ENCODE measurements at places on chromosomes 2 and 18.
A peak's percentile ranks its signal among the peaks of the same experiment; 100 is the strongest.

DNA sequence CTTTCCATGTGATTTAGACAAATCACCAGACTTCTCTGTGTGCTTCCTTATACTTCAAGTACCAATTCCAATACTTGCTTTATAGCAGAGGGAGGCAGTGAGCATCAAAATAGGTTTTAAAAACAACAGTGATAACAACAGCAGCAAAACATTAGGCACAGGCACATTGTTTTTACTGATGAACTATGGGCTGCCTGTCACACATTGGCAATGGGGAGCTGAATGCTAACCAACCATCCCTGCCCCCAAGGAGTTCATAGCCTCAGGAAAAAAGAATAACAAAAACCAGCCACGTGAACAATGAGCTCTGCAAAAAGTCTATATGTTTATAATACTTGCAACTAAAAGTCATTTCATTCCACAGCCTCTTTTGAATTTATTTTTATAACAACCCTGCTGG, 287.9 kb upstream of the TRIB2 start:
- DNase-seq: peak; percentile 86

DNA sequence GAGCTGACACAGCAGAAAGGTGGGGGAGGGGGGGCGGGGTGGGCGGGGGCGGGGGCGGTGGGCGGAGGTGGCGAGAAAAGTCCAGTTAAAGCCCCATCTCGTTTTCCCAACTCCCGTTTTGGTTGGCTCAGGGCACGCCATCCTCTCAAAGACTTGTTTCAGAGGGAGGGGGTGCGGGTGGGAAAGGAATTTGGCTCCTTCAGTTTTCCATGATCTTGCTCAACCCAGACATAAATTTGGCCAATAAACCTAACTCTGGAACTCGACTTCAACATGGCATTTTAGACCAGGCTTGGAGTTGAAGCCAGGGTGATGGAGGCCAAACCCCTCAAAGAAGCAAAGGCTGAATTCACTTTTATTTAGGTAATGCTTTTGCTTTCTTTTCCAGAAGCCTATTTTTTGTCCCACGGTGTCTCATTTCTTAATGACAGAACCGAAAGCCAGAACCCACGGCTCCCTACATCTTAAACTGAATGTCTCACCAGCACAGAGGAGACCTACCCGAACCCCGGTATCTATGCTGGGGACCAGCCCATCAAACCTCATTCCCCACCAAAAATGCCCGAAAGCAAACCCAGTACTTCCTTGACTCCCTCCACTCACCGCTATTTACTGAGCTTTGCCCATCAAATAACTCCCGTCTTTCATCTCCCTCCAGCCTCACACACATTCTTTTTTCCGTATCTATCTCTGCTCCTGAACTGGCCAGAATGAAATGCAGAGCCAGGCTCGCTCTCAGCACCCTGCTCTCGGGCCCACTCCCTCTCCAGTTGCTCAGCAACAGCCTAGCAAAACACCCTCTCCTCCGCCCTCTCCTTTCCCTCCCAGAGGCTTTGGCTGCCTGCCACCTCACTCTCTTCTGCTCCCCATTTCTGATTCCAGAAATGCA, 4.3 kb downstream of the IGFBP5 start:
- DNase-seq: peak; percentile 74

DNA sequence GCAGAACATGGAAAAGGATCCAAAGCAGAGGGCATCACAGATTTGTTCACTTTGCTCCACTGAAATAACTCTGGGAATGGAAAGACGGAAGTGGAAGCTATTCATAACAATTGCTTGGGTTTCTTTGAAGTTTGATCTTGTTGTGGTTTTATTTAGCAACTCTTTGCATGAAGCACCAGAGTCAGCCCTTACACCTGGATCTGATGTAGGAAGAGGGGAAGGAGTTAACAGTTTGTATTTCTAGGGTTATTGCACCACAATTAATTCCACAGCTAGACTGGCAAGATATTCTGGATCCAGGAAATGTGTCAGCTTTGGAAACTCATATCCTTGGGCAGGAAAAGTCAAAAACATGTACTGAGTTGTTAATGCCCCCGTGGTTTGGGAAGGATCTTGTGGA, 1143.4 kb downstream of the CNTNAP5 start:
- DNase-seq: no peak

DNA sequence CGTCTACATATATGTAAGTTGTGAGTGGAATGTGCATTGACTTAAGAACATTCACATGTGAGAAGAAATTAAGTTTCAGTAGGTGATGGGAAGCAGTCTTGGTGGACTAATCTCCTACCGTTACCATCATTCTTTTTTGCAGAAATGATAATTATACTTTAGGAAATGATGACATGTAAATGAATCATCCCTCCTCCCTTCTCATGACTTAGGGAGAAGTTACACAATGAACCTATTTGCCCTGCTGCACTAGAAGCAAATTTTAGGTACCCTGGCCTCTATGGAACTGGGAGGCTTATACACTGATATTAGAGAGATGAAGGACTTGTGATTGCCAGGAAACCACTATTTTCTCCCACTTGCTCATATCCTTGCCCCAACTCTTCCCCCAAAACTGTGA, 214.2 kb downstream of the CALCRL start:
- DNase-seq: no peak

- DNase-seq: no peak
Observed at GRCh38 chr2:230075988-230076631, 7.4 kb upstream of the SLC16A14 start.

DNA sequence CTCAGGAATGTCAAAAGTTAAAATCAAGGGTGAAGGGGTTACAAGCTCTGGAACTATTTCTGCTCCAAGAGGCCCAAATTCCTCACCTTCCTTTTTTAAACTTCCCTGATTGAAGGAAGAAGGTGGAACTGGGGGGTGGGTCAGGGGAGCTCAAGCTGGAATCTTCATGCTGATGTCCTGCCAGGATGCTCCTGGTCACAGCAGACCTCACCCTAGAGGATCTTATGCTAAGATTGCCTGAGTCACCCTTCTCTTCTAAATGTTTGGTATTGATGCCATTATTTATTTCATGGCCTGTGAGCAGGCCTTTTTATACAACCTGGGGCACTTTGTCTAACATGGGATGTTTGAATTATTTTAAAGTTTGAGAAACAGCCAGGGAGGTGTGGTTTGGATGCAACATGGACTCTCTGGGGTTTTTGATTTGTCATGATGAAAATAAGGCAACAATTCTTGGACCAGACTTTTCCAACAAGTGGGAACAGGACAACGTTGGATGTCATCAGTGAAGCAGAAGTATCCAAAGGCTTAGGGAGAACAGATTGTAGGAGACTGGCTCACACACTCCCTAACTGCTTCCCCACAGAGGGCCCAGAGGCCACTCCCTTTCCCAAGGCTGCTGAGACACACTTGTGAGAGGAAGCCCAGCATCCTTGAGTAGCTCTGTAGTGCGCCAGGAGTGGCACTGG, 420.2 kb upstream of the MEX3C start:
- DNase-seq: no peak

All from fibroblast of skin of back (primary cell).